ENCODE measurements at places on chromosomes 11 and 22.

DNA sequence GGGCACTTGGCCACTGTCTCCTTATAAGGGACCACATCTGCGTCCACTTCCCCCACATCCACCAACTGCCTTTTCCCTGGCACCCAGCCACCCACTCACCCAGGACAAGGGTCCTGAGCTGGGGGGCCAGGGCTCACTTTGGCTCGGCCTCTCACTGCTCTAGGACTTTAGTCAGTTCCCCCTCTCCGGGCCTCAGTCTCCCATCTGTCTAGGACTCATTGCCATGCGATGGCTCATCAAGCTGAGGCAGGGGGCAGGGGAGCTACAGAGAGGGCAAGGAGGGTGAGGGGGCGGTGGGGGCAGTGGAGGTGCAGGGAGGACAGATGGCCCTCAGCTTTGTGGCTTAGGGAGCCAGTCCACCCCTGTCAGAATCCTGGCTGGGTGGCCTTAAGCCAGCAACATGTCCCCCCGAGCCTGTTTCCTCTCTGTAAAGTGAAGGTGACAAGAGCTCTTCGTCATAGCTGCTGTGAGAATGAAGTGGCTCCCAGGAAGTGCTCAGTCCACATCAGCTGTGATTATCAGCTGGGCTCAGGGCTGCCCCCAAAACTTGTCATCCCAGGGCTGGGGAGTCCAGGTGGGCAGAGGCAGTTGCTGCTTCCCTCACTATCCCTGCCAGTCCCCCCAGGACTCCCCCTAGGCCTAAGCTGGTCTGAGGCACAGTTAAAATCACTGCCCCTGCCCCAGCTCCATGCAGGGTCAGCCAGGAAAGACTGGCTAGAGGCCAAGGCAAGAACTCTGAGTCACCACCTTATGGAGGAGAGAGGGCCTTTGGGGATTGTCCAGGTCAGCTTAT, 14.9 kb downstream of the RAC2 start:
- no peak for DNase-seq

- DNase-seq = no peak
These were observed 123.6 kb downstream of the CCDC34 start for GRCh38 chr11:27239305-27239942.

- no peak for DNase-seq
These were observed 346 bp downstream of the PPFIBP2 start for GRCh38 chr11:7514099-7514591.

- DNase-seq = no peak
These were observed 2.6 kb downstream of the C11orf91 start for GRCh38 chr11:33697997-33698396.

GRCh38 chr11:68528630-68529029, 68.1 kb downstream of the PPP6R3 start:
- no peak for DNase-seq

DNA sequence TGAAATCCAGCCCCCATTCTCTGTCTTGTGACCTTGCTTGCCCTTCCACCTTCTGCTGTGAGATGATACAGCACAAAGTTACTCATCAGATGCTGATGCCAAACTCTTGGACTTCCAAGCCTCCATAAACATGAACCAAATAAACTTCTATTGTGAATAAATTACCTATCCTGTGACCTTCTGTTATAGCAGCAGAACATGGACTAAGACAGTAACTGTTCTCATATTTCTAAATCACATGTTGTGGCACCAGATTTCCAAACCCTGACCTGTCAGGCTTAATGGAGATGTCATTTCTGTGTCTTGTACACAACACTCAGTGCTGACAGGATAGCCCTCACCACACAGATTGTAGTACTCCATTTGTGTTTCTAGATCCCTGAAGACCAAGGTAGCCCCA, 6.0 kb downstream of the SLC22A25 start:
- DNase-seq = no peak

DNA sequence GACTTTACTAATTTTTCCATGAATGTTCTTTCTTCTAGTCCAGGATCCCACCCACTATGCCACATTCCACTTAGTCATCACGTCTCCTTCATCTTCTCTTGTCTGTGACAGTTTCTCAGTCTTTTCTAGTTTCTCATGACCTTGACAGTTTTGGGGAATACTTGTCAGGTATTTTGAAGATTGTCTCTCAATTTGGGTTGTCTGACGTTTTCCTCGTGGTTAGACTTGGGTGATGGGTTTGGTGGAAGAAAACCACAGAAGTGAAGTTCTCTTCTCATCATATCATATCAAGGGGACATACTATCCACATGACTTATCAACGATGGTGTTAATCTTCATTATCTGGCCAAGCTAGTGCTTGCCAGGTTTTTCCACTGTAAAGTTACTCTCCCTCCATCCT, 102.4 kb downstream of the LRRC32 start:
- DNase-seq = no peak
